ENCODE measurements at places on chromosomes 12 and 14. TPM values are rescaled to one million over a fixed set of nuclear protein-coding genes. Genes with fewer than 3 reads are reported as not detected.

The CCDC175 gene
- not detected for total RNA-seq

The PRB2 gene
- total RNA-seq = not detected

The SPIC gene
- total RNA-seq = not detected

The CIDEB gene
- total RNA-seq = 9.2 TPM

The INF2 gene
- 35.1 TPM for total RNA-seq

The KLHL33 gene
- total RNA-seq = 0.27 TPM

The ORMDL2 gene
- total RNA-seq = 17.7 TPM

The FKBP4 gene
- total RNA-seq = 50.3 TPM

The BCL2L2 gene
- 49.1 TPM for total RNA-seq

The IQSEC3 gene
- 1.2 TPM for total RNA-seq

The KRT82 gene
- not detected for total RNA-seq

The TAS2R42 gene
- total RNA-seq = not detected

The CLMN gene
- total RNA-seq = 16.2 TPM

The DDN gene
- total RNA-seq = not detected

The PUS7L gene
- 15.0 TPM for total RNA-seq

The LHX5 gene
- not detected for total RNA-seq

The COX8C gene
- total RNA-seq = not detected

The NOXRED1 gene
- total RNA-seq = 0.67 TPM

The FBXO34 gene
- 88.5 TPM for total RNA-seq

The SLCO1B1 gene
- not detected for total RNA-seq

The KLC1 gene
- total RNA-seq = 314 TPM

The CRADD gene
- total RNA-seq = 45.3 TPM

The SAMD15 gene
- 6.1 TPM for total RNA-seq

The CCDC38 gene
- total RNA-seq = not detected

The IAPP gene
- not detected for total RNA-seq

The KLRK1 gene
- 6.4 TPM for total RNA-seq

The DNAAF2 gene
- total RNA-seq = 9.0 TPM

The PAX9 gene
- total RNA-seq = 0.81 TPM

The PLEKHG7 gene
- total RNA-seq = not detected

The ENDOU gene
- total RNA-seq = 1.9 TPM

The KRT79 gene
- total RNA-seq = not detected

The HHIPL1 gene
- total RNA-seq = 1.0 TPM

The BCL7A gene
- total RNA-seq = 22.4 TPM

The STAB2 gene
- 0.44 TPM for total RNA-seq

The LBHD2 gene
- not detected for total RNA-seq

The TCL1B gene
- not detected for total RNA-seq

The TBX5 gene
- total RNA-seq = 0.93 TPM

The REC8 gene
- total RNA-seq = 4.1 TPM

The TAS2R7 gene
- 1.1 TPM for total RNA-seq

The VTI1B gene
- total RNA-seq = 106 TPM

The C1R gene
- total RNA-seq = 545 TPM

The MGP gene
- total RNA-seq = 319 TPM

The CCND2 gene
- total RNA-seq = 110 TPM

The TMEM30B gene
- total RNA-seq = 91.0 TPM

Measured in thyroid gland (tissue), 4 donors.